Foreskin keratinocyte (primary cell): ENCODE measurements at places on chromosomes 11 and 22. TPM values are rescaled to one million over a fixed set of nuclear protein-coding genes. Genes with fewer than 3 reads are reported as not detected.

DNA sequence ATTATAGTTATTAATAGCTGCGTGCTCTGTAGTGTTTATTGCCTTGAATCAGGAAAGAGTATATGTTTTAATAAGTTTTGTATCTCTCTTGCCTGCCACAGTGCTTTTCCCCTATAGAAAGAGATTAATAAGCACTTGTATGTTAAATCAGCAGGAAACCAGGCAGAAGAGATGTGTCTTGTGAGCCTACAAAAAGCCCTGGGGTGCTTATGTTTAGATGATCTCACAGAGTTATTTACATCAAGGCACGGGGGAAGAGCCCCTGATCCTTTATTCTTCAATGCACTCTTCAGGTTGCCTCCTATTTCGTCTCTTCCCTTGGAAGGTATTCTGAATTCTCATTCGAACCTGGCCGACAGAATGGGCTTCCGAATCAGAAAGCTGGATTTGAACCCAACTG is 183.0 kb downstream of the MAML2 start:
- no peak for DNase-seq

DNA sequence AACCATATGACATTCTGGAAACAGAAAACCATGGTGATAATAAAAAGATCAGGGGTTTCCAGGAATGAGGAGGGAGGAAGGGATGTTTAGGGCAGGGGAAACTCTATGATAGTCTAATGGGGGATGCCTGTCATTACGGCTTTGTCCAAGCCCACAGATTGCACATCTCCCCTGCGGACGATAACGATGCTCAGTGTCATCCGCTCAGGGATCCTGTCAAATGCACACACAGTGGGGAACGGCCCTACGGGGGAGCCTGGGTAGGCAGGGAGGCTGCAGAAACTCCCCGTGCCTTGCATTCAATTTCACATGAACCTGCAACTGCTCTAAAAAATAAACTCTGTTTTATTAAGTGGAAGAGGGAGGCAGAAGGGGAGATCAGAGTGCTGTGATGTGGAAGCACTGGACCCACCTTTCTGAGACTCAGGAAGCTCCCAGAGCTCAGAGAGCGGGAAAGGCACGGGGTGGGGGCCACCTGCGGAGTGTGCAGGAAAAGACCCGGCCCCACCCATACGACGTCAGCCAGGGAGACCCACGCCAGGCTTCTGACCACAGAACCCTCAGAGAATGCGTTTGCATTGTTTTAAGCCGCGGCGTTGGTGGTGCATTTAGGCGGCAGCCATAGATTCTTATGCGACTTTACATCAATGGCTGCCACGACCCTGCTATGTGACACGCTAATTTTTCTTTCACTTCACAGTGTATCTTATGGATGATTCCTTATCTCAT is 543.5 kb downstream of the BRD1 start:
- no peak for DNase-seq

DNA sequence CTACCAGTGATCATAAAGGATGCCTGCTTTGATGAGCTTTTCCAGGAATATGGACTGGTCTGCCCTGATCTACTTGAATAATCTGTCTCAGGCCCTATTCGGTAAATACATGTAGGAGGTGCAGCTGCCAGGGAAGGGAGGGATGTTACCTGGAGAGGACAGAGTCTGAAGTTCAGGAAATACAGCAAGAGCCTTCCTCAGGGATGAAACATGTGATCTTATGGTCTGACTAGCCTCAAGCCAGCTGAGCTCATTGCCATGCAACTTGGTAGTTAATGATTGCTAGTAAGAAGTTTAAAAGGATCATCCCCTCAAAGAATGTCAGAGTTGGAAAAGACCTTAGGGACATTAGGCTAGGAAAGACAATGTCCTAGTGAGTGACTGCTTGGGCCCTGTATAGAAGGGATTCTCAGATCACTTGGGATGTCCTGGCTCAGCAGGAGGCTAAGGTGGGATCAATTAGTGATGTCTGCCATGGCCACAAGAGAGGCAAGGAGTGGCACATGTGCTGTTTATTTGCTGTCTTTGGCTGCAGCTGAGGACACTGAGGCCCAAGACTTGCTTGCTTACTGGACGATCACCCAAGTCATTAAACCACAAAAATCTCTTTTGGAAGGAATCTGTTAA is 18.5 kb downstream of the PTPRJ start:
- no peak for DNase-seq

- DNase-seq = no peak
Measured at GRCh38 chr11:115964091-115964490, 459.9 kb upstream of the CADM1 start.

DNA sequence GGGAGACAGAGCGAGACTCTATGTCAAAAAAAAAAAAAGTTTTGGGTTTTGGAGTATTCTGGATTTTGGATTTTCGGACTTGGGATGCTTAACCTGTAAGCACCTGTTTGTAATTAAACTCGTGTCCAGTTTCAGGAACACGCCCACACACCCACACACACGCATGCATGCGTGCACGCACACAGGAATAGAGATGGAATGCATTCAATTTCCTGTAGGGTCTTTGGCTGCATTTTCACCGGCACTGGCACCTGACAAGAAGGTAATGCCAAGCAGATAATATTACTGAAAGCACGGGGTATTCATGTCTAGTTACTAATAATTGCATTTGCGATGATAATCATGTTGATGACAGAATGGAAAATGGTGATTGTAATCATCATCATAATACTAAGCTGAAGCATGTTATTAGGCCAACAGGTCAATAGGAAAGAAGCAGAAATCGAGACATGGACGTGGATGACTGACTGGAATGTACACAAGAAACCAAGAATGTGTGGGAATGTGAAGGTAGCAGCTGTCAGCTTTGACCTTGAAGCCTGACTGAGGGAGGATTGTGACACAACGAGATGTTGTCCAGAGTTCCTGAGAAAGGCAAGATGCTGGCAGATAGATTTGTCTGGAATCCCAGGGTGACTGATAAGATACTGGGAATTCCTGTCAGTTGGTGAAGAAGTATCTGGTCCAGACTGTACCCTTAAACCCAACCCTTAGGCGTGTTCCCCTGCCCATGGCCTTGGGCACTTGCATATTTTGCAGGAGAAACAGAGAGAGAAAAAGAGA is 108.6 kb downstream of the SYN3 start:
- no peak for DNase-seq

DNA sequence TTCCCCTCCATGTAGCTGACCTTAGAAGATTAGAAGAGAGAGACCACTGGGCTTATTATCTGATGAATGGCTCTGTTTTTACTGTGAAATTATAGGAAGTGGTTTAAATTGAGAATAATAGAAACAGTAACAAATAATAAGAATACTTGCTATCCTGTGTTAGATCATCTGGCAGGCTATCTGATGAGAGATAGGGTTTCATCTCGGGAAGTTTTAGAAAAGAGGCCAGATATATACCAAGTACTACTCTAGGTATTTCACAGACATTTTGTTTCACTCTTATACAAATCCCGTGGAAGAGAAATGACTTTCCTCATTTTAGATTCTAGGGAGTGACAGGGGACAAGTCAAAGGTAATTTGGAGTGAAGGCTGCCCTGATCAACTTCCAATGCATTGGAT is 198.4 kb downstream of the MAML2 start:
- no peak for DNase-seq

- peak; percentile 34 for DNase-seq
Measured at GRCh38 chr11:63837027-63837688, 1.8 kb upstream of the MARK2 start.

- DNase-seq = no peak
Measured at GRCh38 chr22:40641269-40641668, 4.8 kb upstream of the MRTFA start.

- DNase-seq = no peak
Measured at GRCh38 chr11:65850217-65851082, 7.5 kb downstream of the CFL1 start.

DNA sequence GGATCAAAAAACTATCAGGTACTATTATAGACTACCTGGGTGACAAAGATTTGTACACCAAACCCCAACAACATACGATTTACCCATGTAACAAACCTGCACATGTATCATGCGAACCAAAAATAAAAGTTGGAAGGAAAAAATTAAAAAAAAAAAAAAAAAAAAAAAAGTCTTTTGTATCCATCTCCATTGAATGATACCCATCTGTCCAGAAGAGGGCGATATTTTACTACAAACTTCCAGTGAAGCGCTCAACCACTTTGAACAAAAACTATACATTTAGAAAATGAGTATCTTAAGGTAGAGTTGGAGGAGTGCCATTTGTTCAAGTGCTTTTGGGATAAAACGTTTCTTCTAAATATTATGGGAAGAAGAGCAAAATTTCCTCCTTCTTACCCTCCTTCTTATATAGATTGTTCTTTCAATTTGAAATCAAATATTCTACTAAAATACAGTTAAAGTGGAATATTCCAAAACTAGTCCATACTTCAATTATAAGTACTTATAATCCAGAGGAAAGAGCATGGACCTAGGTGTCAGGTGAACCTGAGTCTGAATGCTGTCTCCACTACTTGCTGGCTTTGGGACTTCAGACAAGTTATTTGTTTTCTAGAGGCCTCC is 23.3 kb downstream of the ARL14EP start:
- no peak for DNase-seq

Gene ARL2
- 93.3 and 102 TPM in 2 replicates for total RNA-seq

Gene OR5B17
- not detected in 2 replicates for total RNA-seq

Gene CFAP300
- 3.1 and 3.5 TPM in 2 replicates for total RNA-seq

Gene PTGDR2
- not detected in 2 replicates for total RNA-seq

Gene LRRC55
- total RNA-seq = not detected in 2 replicates

Gene MMP11
- 0.25 and 0.58 TPM in 2 replicates for total RNA-seq

Gene CD3E
- total RNA-seq = not detected in 2 replicates

Gene NRGN
- total RNA-seq = 4.2 and 4.4 TPM in 2 replicates
